Stimulated activated CD8-positive, alpha-beta memory T cell treated with anti-CD3 and anti-CD28 coated beads, Interleukin-15, amount 100 ng/mL, for 24 hours (primary cell): ENCODE measurements at places on chromosomes 2 and 18.

DNA sequence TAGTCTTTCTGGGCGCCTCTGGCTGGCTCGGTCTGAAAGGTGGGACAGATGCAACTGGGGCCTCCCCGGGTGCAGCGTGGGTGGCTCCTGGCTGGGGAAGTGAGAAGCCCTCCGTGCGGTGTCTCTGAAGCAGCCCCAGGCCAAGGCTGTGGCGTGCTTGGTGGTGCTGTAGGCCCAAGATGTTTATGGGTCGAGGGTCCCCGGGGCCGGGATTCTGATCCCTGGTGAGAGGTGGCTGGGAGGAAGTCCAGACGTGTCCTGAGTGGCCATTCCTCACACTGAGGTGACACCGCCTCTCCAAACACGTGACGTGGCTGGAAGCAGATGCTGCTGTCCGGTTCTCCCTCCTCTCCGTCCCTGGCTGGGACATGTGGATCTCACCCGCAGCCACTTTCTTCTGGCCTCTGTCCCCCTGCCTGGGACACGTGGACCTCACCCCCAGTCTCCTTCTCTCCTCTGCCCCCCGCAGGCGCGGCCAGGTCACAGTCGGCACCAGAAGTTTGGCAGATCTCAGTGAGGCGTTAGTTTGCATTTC lies 12.6 kb downstream of the RTP5 start:
- DNase-seq: peak; percentile 32

GRCh38 chr18:73900106-73900835 lies 247.4 kb downstream of the FBXO15 start:
- no peak for DNase-seq

DNA sequence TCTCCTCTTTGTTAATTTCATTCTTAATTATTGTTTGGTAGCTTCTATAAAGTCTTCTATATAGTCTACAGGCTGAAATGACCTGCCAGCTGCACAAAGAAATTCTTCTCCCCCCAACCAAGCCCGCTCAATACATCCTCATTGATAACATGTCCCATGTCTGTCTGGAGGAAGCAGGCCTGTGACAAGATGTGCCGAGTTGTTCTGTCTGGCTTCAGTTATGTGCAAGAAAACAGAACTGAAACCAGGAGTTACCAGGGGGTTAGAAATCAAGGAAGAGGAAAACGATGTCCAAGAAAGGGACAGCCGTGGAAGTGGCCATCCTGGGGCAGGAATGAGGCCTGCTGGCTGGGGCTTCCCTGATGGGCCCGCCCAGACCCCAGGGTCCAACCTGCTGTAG lies 57.6 kb downstream of the MTCL1 start:
- DNase-seq: no peak

DNA sequence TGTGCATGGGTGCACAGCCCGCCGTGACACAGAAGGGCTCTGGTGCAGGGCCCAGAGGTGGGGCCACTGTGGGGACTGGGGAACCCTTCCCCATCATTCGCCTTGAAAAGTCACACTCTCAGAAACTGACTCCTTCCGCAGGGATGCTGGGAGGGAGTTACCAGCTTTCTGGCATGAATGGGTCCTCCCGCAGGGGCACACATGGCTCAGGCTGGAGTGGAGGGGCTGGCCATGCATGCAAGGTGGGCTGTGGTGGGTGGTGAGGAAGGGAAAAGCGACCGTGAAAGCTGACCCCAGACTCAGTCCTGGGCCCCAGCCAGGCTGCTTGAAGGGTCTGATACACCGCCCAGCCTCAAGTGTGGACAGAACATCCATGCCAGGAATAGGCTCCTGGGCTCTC lies 201.1 kb downstream of the TNS1 start:
- no peak for DNase-seq

- no peak for DNase-seq
These were observed 144.6 kb upstream of the RMP24 start for GRCh38 chr18:35827903-35828275.

- DNase-seq: no peak
These were observed 16.4 kb downstream of the NDC80 start for GRCh38 chr18:2587788-2588187.

- DNase-seq: no peak
These were observed 441.7 kb downstream of the ZNF521 start for GRCh38 chr18:24910221-24910620.

GRCh38 chr18:45962461-45962860 lies 4.7 kb downstream of the EPG5 start:
- no peak for DNase-seq

- no peak for DNase-seq
These were observed 46.6 kb upstream of the TPO start for GRCh38 chr2:1366546-1367134.

GRCh38 chr2:62304429-62305417 lies 108.8 kb downstream of the B3GNT2 start:
- no peak for DNase-seq

GRCh38 chr2:83844490-83844889 lies 614.6 kb downstream of the SUCLG1 start:
- DNase-seq: no peak

- DNase-seq: no peak
These were observed 13.8 kb upstream of the YWHAQ start for GRCh38 chr2:9644603-9645002.

DNA sequence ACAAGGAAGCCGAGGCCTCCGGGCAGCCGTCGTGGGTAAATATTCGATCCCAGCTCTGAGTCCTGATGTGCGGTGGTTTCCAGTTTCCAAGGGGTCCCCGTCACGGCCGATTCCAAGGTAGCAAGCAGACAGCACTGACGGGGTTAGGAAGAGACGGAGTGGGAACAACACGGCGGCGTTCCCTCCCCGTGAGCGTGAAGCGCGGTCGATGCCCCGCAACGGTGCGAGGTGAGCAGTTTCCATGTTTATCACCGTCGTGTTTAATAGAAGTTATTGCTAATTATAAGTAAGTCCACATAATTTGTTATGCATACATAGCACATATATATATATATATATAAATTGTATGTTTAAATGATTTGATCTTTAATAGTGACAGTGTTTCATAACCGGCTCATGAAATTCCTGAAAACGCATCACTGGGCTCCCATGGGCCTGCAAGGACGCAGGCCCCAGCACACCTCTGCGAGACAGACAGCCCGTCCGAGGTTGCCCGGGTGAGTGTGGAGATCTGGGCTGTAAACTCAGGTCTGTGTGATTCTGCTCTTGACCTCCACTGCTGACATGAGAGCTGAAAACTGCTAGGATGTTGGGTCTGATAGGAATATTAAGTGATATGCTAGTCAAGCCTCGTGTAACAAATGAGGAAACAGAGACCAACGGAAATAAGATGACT lies 243.5 kb upstream of the SALL3 start:
- DNase-seq: no peak

- DNase-seq: no peak
These were observed 180.1 kb upstream of the SPOPL start for GRCh38 chr2:138321458-138321857.

DNA sequence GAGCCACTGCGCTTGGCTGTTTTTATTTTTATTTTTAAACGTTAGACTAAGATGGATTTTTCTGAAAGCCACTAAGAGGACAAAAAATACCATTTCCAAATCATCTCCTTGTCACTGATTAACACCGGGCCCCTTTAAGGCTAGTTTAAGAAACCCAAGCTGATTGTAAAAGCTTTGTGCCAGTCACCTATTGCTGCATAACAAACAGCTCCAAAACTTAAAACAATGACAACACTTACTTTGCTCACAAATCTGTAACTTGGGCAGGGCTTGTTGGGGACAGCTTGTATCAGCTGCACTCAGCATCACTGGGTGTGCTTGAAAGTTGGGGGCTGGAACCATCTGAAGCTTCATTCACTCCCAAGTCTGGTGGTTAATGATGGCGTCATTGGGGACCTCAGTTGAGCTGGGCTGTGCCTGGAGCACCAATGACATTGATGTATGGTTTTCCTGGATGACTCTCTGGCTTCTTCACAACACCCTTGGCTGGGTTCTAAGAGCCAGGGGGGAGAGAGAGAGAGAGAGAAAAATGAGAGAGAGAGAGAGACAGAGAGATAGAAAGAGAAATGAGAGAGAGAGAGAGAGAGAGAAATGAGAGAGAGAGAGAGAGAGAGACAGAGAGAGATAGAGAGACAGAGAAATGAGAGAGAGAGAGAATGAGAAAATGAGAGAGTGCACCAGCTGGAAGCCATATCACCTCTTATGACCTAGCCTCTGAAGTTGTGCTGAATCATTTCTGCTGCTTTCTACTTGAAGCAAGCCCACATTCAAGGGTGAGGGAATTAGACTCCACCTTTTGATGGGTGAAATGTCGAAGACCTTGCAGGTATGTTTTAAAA lies 26.0 kb upstream of the ATG16L1 start:
- DNase-seq: no peak

DNA sequence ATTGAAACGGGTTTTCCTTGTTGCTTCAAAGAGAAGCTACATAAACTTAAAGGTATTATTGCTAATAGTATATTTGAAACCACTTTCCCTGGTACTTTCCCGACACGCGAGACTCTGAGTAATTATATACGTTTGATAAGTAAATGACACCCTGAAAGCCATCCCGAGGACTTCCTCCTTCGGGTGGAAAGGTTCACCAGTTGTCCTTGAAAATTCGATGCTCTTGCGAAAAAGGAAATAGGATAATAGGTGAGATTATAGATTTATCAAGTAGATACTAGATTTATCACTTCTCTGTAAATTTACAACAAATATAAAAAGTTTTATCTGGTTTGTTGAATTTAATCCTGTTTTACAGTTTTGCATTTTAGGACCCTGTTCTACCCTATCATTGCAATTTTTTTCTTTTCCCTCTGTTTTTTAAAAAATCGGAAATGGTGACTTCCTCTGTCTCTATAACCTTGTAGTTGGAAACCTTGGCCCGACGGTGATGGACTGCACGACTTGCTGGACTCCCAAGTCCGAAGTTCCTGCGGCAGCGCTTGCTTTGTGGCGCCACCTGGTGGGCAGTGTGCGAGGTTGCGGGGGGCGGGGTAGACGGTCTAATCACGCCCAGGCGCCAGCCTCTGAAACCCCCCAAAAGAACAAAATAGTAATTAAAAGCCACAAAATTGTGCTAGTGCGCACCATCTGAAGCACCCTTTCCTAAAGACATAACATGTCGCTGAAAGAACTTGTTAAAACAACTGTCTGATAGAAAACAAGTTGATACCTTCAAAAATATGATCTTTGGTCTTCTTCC lies 972 bp upstream of the DLX2 start:
- DNase-seq: peak; percentile 54

DNA sequence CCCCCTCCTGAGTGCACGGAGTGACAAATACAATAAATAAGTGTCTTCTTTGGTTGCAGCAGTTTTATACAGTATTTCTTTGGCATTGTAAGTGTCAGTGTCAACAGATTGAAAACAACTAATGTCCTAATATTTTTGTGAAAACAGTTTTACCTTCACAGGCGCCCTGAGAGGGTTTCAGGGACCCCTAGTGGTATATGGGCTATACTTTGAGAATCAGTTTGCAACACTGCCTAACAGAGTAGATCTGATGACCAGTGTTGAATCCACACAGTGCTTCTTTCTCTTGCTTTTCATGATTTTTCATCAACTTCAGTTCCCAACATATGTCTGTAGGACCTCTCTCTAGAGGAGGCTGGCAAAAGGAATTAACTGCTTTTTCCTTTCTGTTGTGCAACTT lies 162.2 kb downstream of the PRPF40A start:
- no peak for DNase-seq

DNA sequence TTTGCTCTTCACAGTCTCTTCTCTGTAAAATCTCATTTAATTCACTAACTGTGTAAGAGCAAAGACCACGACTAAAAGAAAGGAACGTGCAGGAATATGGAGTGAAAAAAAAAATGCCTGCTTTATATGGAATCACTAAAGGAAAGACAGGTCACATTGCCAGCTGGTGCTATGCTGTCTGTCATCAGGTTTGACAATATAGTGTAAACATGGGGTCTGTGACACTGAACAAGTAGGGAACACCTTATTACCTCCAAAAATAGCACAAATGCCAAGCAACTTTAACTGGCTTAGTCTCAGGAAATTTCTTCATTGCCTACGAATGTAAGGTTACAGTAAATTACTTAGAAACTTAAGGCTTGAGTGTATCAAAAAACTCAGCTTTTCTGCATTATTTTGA lies 364.5 kb upstream of the LINC00305 start:
- no peak for DNase-seq

DNA sequence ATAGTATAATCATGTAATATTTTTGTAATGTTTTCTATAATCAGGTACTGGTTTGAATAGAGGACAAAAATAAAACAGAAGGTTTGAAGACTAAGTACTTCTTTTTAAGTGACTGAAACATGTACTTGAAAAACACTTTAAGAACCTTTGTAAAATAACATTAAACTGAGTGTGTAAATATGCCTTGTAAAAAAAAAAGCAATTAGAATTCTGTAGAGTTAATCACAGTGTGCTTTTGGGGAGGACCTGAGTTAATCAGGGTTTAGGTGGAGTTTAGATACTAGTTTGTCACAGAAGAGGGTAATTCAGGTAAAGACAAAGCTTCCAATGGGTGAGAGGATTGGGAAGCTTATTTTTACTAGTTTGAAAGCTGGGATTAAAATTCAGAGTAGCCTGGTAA lies 10.3 kb downstream of the MBD5 start:
- DNase-seq: no peak

DNA sequence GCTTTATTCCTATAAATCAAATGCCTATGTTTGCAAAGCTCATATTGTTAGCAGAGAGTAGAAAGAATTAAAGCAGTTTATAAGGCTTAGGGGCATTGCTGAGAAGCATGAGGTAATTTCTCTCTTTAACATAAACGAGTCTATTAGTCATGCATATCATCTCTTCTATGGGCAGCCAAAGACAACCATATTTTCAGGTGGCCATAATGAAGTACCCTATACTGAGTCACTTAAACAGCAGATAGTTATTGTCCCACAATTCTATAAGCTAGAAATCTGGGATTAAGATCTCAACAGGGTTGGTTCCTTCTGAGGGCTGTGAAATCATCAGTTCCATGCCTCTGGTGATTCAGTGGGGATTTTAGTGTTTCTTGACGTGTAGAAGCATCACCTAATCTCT lies 277.5 kb downstream of the NR4A2 start:
- DNase-seq: no peak

DNA sequence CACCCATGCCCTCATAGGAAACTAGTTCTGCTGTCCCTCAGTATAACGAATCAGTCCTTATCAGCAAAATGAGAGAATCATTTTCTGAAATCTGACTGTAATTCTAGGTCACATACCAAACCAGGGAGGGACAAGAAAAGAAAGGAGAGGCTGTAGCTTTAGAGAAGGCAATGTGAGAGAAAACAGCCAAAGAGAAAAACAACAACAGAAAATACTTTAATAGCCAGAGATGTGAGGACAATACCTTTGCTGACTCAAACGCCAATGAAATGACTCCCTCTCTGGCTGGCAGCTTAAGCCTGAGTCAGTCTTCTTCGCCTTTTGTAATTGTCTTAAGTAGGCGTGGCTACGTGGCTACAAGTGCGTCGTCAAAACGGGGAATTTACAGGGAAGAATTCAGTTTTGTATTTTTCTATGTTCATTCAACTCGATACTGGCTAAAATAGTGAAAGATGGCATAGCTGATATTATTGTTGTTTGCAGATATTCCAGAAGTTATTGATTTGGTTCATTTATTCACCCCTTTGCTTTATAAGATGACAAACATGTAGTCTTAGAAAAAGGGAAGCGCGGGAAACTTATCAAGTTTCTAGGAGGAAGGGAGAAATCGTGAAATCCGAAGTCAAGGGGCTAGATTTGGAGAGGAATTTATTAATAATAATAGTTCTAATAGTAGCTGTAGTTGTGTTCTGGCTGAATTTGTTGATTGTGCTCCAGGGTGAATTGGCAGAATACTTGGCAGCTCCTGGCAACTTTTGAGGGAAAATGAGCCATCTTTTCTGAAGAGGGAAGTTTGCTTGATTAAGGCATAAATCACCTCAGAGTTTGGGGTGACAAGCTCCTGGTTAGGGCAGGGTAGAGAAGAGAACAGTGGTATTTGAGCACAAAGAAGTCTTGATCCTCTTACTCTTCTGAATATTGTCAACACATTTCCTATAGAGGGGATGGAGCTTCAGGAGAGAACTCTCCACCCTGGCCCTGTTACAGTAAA lies at the start of gene IL1A:
Gene IL1A, minus strand, starts transcription at position 295 of the 991 bp plus-strand sequence. CDS start 723 bp downstream, outside the sequence.
- no peak for DNase-seq
